ENCODE measurements at places on chromosomes 16 and 17. TPM values are rescaled to one million over a fixed set of nuclear protein-coding genes. Genes with fewer than 3 reads are reported as not detected.
A peak's percentile ranks its signal among the peaks of the same experiment; 100 is the strongest.

GRCh38 chr16:117379-118365 lies 20.8 kb downstream of the NPRL3 start:
- H3K36me3 ChIP-seq: peaks cover 3% of the 10 kb centered on the region
- H3K27me3 ChIP-seq: no peaks in the 10 kb centered on the region
- DNase-seq: peak; percentile 87
- peaks cover 6% of the 10 kb centered on the region for H3K4me1 ChIP-seq
- H3K4me3 ChIP-seq: no peak overlapping the region

GAS7 gene
- polyA plus RNA-seq: 0.12 TPM

KRTAP3-1 gene
- polyA plus RNA-seq: not detected

- H3K27me3 ChIP-seq: no peaks in the 10 kb centered on the region
- DNase-seq: no peak
- H3K4me3 ChIP-seq: peak overlapping the region; percentile 13
- peaks cover 21% of the 10 kb centered on the region for H3K4me1 ChIP-seq
These were observed 7.5 kb downstream of the SLC5A11 start for GRCh38 chr16:24853169-24853824.

GRCh38 chr17:8965394-8966168 lies at the start of gene PIK3R5:
Gene PIK3R5, minus strand, starts transcription at chr17:8965707. Its CDS starts 54,213 bp downstream, at chr17:8911494.
- no peaks in the 10 kb centered on the region for H3K4me1 ChIP-seq
- H3K36me3 ChIP-seq: no peaks in the 10 kb centered on the region
- no peak within 1 kb of the TSS for H3K27ac ChIP-seq
- H3K27me3 ChIP-seq: peaks cover 33% of the 10 kb centered on the region
- peak; percentile 60 for DNase-seq

GRCh38 chr16:9438991-9439390 lies 347.5 kb downstream of the HAPSTR1 start:
- no peaks in the 10 kb centered on the region for H3K4me1 ChIP-seq
- no peak overlapping the region for H3K4me3 ChIP-seq
- H3K36me3 ChIP-seq: no peaks in the 10 kb centered on the region
- H3K27ac ChIP-seq: no peak overlapping the region
- DNase-seq: no peak

DNA sequence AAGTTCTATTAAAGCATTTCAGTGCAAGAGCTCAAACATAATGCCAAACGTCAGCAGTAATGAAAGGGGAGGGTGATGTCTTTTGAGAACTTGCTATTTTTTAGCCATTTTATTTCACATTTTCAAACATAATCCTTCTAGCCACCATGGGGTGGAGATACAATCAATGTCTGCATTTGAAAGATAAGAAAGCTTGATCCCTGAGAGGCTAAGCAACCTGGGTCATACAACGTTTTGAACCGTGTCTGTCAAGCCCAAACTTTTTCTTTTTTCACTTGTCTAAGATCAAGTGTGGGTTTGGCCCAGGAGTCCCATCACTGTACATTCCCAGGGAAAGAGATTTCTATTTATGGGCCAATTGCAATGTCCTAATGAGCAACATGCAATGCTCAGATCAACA lies 331.1 kb downstream of the SLC39A11 start:
- no peaks in the 10 kb centered on the region for H3K36me3 ChIP-seq
- no peak overlapping the region for H3K27ac ChIP-seq
- peaks cover 12% of the 10 kb centered on the region for H3K4me1 ChIP-seq
- H3K27me3 ChIP-seq: no peaks in the 10 kb centered on the region
- no peak overlapping the region for H3K4me3 ChIP-seq
- DNase-seq: no peak

ETV4 gene
- polyA plus RNA-seq: 27.3 TPM

- no peak overlapping the region for H3K27ac ChIP-seq
- H3K36me3 ChIP-seq: no peaks in the 10 kb centered on the region
- peak; percentile 79 for DNase-seq
- no peak overlapping the region for H3K4me3 ChIP-seq
- H3K4me1 ChIP-seq: no peaks in the 10 kb centered on the region
These were observed 74.5 kb upstream of the DYNLRB2 start for GRCh38 chr16:80466024-80466987.

TGFB1I1 gene
- 29.7 TPM for polyA plus RNA-seq

GRCh38 chr17:4648741-4649140 lies 7.3 kb upstream of the ALOX15 start:
- no peaks in the 10 kb centered on the region for H3K4me1 ChIP-seq
- peaks cover 21% of the 10 kb centered on the region for H3K27me3 ChIP-seq
- DNase-seq: no peak

RHBDL3 gene
- polyA plus RNA-seq: 0.39 TPM

DNA sequence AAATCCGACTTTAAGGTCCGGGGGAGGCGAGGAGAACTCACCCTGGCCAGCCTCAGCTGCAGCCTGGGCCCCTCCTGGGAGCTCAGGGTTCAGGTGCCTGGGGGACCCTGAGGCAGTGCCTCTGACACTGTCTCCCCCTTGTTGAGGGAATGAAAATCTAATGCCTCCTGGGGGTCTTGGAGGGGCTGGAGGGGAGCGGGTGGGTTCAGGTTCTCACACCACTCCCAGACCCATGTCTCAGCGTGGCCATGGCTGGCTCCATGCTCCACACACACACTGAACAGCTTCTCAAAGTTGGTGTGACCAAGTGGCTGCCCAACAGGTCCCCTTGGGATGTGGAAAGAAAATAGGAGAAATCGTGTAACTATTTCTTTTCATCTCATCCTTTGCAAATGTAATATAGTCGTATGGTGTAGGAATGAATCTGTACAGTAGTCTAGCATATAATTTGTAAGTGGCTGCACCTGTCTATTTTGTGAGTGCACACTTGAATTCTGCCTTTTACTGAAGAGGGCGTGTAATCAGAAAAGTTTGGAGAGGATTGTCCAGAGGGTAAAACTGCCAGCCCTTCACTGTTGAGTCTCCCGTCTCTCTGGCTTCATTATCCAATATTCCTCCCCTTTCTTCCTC lies 788 bp upstream of the PRCD start:
- DNase-seq: no peak
- peak overlapping the region; percentile 99 for H3K27ac ChIP-seq
- H3K27me3 ChIP-seq: peaks cover 48% of the 10 kb centered on the region
- peaks cover 85% of the 10 kb centered on the region for H3K4me1 ChIP-seq

DNA sequence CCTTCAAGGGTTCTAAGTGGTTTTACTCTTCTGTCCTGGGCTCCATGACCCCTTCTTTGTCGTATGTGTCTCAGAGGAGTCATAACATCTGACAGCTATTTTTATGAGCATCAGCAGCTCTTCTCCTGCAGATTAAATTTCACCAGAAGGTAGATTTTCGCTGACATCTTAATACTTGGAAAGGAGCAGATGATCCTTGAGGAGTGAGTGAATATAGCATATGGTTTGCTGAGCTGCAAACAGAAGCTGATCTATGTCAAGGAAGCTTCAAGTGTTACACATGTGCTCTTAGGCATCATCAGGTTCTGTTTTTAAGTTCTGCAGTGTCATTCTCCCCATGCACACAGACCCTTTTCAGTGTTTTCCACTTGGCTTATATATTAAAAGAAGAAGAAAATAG lies 49.2 kb upstream of the MYH2 start:
- no peaks in the 10 kb centered on the region for H3K27me3 ChIP-seq
- no peak for DNase-seq
- no peaks in the 10 kb centered on the region for H3K36me3 ChIP-seq
- H3K4me1 ChIP-seq: no peaks in the 10 kb centered on the region

DNA sequence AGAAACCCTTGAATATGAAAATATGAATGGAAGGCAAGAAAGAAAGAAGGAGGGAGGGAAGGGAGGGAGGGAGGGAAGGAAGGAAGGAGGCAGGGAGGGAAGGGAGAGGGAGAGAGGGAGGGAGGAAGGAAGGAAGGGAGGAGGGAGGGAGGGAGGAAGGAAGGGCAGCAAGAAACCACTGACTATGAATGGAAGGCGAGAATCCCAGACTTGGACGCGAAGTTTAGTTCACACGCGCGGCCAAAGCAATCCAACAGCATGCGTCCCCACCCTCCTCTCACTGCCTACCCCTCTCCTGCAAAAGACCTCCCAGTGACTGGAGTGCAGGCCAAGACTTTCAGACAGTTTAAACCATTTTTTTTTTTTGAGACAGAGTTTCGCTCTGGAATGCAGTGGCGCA lies 7.9 kb upstream of the SMARCD2 start:
- no peak overlapping the region for H3K4me3 ChIP-seq
- H3K36me3 ChIP-seq: no peaks in the 10 kb centered on the region
- no peak overlapping the region for H3K27ac ChIP-seq
- H3K27me3 ChIP-seq: peaks cover 9% of the 10 kb centered on the region

GRCh38 chr16:12583237-12583897 lies 220.3 kb downstream of the CPPED1 start:
- no peaks in the 10 kb centered on the region for H3K27me3 ChIP-seq
- no peaks in the 10 kb centered on the region for H3K36me3 ChIP-seq
- no peaks in the 10 kb centered on the region for H3K4me1 ChIP-seq
- no peak for DNase-seq

ACSM5 gene
- polyA plus RNA-seq: not detected

DNA sequence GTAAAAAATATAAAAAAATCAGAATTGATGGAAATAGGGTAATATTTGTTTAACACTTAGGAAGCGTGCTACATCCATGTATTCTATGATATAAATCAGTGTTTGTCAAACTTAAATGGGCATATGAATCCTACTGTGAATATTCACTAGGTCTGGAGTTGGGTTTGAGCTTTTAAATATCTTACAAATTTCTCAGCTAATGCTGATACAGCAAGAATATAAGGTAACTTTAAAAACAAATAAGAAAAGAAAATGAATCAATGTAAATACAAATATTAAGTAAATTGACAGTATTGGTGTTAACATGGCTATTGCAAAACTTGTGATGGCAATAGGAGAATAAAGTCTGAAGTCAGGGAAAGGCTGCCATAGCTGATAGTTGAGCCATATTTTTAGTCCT lies 3.6 kb downstream of the MYH13 start:
- no peak for DNase-seq
- H3K27ac ChIP-seq: no peak overlapping the region
- H3K27me3 ChIP-seq: peaks cover 5% of the 10 kb centered on the region
- no peaks in the 10 kb centered on the region for H3K4me1 ChIP-seq

- no peak for DNase-seq
- no peaks in the 10 kb centered on the region for H3K4me1 ChIP-seq
- no peak overlapping the region for H3K27ac ChIP-seq
- no peaks in the 10 kb centered on the region for H3K27me3 ChIP-seq
- H3K36me3 ChIP-seq: no peaks in the 10 kb centered on the region
These were observed 87.0 kb upstream of the MAF start for GRCh38 chr16:79687249-79688130.

DNA sequence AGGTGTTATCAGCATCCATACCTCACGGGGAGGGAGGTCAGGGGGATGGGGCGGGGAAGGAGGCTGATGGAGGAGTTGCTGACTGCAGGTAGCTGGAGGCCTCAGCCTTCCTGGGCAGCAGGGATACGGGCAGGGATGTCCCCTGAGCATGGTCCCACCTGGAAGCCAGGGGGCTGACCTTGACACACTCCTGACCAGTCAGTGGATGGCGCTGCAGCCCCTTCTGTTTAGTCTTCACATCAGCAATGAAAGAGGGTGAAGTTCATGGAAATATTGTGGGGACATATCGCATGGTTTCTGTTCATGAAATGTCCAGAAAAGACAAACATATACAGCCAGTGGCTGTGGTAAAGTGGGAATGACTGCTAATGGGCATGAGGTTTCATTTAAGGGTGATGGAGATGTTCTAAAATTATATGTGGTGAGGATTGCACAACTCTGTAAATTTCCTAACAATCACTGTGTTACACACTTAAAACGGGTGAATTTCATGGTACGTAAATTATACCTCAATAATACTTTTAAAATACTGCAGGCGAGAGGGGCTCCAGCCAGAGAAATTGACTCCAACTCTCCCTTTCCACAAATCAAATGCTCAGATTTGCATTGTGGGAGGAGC lies 489.6 kb downstream of the CDH13 start:
- H3K27ac ChIP-seq: no peak overlapping the region
- DNase-seq: no peak
- H3K4me1 ChIP-seq: no peaks in the 10 kb centered on the region
- H3K36me3 ChIP-seq: no peaks in the 10 kb centered on the region
- H3K27me3 ChIP-seq: no peaks in the 10 kb centered on the region

DNA sequence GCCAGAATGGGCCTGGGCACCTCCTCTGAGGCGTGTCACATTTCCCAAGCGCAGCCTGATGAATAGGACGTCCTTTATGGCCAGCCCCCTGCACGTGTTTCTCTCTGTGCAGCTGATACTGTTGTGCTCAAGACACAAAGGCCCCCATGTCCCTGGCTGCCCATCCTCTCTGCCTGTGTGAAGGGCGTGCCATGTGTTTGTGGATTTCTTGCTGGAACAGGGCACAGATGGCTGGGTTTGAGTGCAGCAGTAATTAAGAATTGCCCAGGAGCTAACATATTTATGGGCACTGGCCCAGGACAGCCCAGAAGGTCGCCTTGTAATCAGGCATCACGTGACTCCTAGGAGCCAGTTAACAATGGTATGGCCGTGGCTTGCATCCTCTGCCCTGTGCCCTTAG lies 181.1 kb downstream of the CCDC182 start:
- no peak overlapping the region for H3K4me3 ChIP-seq
- DNase-seq: peak; percentile 74
- H3K27ac ChIP-seq: no peak overlapping the region
- no peaks in the 10 kb centered on the region for H3K27me3 ChIP-seq
- peaks cover 5% of the 10 kb centered on the region for H3K36me3 ChIP-seq

DNA sequence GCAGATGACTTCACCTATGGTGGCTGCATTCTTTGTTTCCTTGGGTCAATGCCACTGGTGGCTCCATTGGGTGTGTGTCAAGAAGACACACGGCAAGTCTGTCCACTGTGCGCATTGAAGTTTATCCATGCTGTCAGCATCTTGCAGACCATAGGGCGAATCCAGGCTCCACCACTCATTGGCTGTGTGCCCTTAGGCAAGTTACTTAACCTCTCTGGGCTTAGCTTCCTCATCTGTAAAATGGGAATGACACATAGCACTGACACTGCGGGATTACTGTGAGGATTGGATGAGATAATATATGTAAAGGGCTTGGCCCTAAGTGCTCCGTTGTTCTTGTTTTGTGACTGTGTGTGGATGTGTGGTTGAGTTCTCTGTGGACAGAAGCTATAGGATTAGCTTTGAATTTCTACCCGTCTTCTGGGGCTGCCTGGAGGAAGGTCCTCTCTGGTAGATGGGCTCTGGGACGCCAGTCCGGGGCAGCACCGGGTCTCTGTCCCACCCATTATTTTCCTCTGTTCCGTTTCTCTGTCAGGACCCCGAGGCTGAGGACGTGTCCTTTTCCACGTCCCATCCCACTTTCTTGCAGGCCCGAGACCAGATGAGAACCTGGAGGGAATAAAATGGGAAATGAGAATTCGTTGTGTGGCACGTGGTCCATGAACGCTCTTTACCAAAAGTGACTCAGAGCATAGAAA lies 178.4 kb downstream of the IRF8 start:
- peaks cover 58% of the 10 kb centered on the region for H3K27me3 ChIP-seq
- H3K27ac ChIP-seq: no peak overlapping the region
- DNase-seq: no peak
- H3K4me3 ChIP-seq: no peak overlapping the region
- no peaks in the 10 kb centered on the region for H3K4me1 ChIP-seq

RAB11FIP4 gene
- polyA plus RNA-seq: 9.4 TPM

TMEM208 gene
- polyA plus RNA-seq: 130 TPM

DNA sequence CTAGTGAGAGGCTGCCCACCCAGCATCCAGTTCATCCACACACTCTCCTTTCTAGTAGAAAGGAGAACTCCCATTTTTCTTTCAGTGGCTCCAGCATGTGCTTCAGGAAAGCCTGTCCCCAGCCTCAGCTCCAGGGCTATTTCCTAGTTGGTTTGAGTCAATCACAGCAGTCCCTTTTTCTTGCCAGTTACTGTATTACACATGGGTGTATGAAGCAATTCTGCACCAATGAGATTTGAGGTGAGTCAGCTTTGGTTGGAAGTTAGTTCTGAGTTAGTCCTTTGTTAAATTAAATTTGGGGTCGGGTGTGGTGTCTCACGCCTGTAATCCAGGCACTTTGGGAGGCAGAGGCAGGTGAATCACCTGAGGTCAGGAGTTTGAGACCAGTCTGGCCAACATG lies 24.8 kb downstream of the RAD51D start:
- peaks cover under 1% of the 10 kb centered on the region for H3K4me1 ChIP-seq
- H3K36me3 ChIP-seq: peaks cover 7% of the 10 kb centered on the region
- no peaks in the 10 kb centered on the region for H3K27me3 ChIP-seq
- H3K27ac ChIP-seq: no peak overlapping the region
- DNase-seq: no peak
